Mesenteric fat pad (tissue), 1 donor: ENCODE measurements at places on chromosomes 4 and X. TPM values are rescaled to one million over a fixed set of nuclear protein-coding genes. Genes with fewer than 3 reads are reported as not detected.

SHROOM3 gene
- total RNA-seq, result 0.51 TPM

TMEM175 gene
- 27.7 TPM for total RNA-seq

CABS1 gene
- total RNA-seq, result not detected

GRCh38 chr4:57553728-57554127 lies 443.5 kb upstream of the IGFBP7 start:
- DNase-seq, result no peak

TREX2 gene
- 0.80 TPM for total RNA-seq
